ENCODE measurements at places on chromosomes 1 and 21. TPM values are rescaled to one million over a fixed set of nuclear protein-coding genes. Genes with fewer than 3 reads are reported as not detected.

GRCh38 chr1:37040773-37041172 is 6.5 kb upstream of the GRIK3 start:
- H3K36me3 ChIP-seq, result peaks cover 2% of the 10 kb centered on the region
- H3K4me1 ChIP-seq, result peaks cover 4% of the 10 kb centered on the region
- H3K27me3 ChIP-seq, result peaks cover 51% of the 10 kb centered on the region

- no peaks in the 10 kb centered on the region for H3K36me3 ChIP-seq
- no peak for DNase-seq
- H3K4me3 ChIP-seq, result peak overlapping the region; percentile 42
- peaks cover 39% of the 10 kb centered on the region for H3K4me1 ChIP-seq
Observed at GRCh38 chr1:107900090-107900945, 64.7 kb downstream of the VAV3 start.

- H3K4me1 ChIP-seq, result no peaks in the 10 kb centered on the region
- peaks cover 6% of the 10 kb centered on the region for H3K27me3 ChIP-seq
- no peak overlapping the region for H3K27ac ChIP-seq
- DNase-seq, result no peak
- no peaks in the 10 kb centered on the region for H3K36me3 ChIP-seq
- H3K4me3 ChIP-seq, result no peak overlapping the region
Observed at GRCh38 chr1:184424945-184425344, 38.1 kb downstream of the C1orf21 start.

DNA sequence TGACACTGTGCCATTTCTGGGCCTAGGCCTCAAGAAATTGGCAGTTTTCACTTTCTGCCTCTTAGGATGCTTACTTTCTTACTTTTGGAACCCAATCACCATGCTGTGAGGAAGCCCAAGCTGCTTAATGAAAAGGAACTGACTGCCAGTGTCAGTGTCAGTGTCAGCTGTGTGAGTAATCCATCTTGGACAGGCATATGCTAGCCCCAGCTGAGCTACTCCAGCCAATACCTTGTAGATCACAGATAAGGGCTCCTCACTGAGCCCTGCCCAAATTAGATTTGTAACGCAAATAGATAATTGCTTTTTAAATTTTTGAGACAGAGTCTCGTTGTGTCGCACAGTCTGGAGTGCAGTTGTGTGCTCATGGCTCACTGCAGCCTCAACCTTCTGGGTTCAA is 59.6 kb downstream of the SELENOF start:
- H3K36me3 ChIP-seq, result no peaks in the 10 kb centered on the region
- no peak overlapping the region for H3K4me3 ChIP-seq
- H3K4me1 ChIP-seq, result no peaks in the 10 kb centered on the region

- peak overlapping the region; percentile 89 for H3K27ac ChIP-seq
- peak overlapping the region; percentile 89 for H3K4me3 ChIP-seq
- peak; percentile 66 for DNase-seq
Observed at GRCh38 chr1:192809307-192810252, 741 bp downstream of the RGS2 start.

DNA sequence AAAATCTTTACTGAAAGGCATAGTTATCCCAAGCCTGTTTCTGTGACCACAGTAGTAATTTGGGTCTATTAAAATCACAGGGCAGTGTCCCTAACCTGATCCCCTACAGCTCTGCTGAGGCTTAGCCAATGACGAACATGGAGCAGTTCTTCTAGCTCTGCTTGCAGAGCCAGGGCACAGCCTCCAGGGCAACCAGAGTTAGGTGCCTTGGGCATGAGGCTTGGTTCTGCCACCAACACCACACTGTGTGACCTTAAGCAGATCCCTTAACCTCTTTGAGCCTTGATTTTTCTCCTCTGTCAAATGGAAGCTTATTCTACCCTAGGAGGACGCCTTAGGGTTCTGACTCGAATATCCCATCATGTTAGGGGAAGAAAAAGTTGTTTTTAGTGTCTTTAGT is 86.7 kb upstream of the TLR5 start:
- H3K27me3 ChIP-seq, result peaks cover 5% of the 10 kb centered on the region
- peak overlapping the region; percentile 65 for H3K4me3 ChIP-seq
- peak overlapping the region; percentile 62 for H3K27ac ChIP-seq
- H3K36me3 ChIP-seq, result no peaks in the 10 kb centered on the region

DNA sequence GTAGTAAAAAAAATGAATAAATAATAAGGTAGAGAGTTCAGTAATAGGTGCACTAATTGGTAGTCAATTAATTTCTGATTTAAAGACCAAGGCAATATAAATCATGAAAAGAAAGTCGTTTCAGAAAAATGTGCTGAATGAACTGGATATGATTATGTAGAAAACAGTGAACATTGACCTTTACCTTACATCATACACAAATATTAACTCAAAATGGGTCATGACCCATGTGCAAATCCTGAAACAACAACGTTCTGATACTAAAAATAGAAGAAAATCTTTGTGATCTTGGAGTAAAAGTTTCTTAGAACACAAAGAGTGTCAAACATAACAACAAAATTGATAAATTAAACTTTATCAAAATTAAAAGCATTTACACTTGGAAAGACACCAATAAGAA is 39.1 kb downstream of the COL11A1 start:
- no peaks in the 10 kb centered on the region for H3K4me1 ChIP-seq
- H3K27me3 ChIP-seq, result no peaks in the 10 kb centered on the region
- DNase-seq, result no peak
- no peak overlapping the region for H3K27ac ChIP-seq
- no peak overlapping the region for H3K4me3 ChIP-seq

DNA sequence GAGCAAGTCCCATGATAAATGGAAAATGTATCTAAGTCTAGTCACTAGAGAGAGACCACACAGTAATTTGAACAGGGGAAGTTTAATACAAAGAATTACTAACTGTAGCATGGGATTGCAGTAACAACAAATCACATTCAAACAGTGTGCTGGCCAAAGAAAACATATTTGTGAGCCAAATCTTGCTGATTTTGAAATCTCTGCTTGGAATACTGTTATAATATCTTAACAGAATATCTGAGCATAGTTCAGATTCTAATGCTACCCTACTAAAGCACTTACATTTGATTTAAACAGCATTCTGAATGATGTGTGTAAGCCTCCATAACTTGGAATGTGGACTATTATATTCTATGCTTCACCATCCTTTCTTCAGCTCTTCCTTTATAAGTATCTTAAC is 270.0 kb upstream of the BRINP3 start:
- H3K4me1 ChIP-seq, result no peaks in the 10 kb centered on the region
- no peaks in the 10 kb centered on the region for H3K27me3 ChIP-seq
- DNase-seq, result no peak
- H3K36me3 ChIP-seq, result no peaks in the 10 kb centered on the region

GRCh38 chr1:85276978-85277639 is 677 bp upstream of the BCL10 start:
- peak overlapping the region; percentile 61 for H3K27ac ChIP-seq
- peaks cover 12% of the 10 kb centered on the region for H3K27me3 ChIP-seq
- no peak for DNase-seq
- peaks cover 55% of the 10 kb centered on the region for H3K4me1 ChIP-seq
- peaks cover 14% of the 10 kb centered on the region for H3K36me3 ChIP-seq
- peak overlapping the region; percentile 88 for H3K4me3 ChIP-seq

DNA sequence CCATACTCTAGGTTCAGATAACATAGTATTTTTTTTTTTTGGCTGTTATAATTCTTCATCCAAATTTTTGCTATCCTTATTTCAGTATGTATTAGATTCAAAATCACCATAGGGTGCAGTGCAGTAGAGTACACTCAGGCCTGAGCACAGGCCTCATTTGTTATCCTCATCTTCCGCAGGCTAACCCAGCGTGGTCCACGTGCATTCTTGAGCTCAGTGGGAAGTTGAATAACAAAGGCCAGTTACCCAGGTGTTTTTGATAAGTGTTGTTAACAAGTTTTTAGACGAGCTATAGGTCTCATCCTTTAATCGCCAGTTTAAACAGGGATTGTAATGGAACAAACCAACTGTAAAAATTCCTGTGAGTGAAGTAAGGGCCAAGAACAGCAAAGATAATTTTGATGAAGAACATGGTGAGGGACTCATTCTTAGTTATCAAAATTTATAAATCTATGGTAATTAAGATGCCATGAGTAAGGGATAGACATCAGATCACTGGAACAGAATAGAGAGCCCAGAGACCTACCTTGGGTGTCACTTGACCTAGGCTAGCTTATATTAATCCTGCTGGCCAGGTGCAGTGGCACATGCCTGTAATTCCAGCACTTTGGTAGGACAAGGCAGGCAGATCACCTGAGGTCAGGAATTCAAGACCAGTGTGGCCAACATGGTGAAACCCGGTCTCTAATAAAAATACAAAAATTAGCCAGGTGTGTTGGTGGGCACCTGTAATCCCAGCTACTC is 22.0 kb downstream of the FLVCR1 start:
- H3K27ac ChIP-seq, result no peak overlapping the region
- no peaks in the 10 kb centered on the region for H3K4me1 ChIP-seq
- peaks cover 6% of the 10 kb centered on the region for H3K36me3 ChIP-seq
- DNase-seq, result no peak
- no peaks in the 10 kb centered on the region for H3K27me3 ChIP-seq

DNA sequence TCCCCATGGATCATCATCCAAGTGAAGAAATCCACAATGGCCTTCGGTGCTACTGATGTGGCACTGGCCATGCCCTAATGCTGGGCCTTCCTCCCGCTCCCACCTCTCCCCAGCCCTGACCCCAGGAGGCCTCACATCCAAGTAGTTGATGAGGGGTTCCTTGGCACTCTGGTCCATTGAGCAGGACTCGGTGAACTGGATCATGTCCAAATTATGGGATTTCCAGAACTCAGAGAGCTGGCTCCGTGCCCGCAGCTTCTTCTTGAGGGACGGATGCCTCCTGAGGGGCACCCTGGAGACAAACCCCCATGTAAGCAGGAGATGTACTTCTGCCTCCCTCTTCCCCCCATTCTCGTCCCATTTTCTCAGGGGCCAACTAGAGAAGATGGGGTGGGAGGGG is 929 bp downstream of the CTSE start:
- no peak overlapping the region for H3K4me3 ChIP-seq
- no peak overlapping the region for H3K27ac ChIP-seq
- no peaks in the 10 kb centered on the region for H3K36me3 ChIP-seq
- peaks cover 29% of the 10 kb centered on the region for H3K27me3 ChIP-seq
- DNase-seq, result no peak

DNA sequence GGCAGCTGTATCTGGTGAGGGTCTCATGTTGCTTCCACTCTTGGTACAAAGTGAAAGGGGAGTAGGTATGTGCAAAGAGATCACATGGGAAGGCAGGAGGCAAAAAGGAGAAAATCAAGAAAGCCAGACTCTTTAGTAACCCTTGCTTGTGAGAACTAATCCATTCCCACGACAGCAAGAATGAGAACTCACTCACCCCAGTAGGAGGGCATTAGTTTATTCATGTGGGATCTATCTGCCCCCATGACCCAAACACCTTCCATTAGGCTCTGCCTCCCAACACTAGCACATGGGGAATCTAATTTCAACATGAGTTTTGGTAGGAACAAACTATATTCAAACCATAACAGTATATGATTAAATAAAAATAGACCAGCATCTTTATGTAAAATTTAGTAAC is 57.6 kb downstream of the ZNHIT6 start:
- H3K36me3 ChIP-seq, result peaks cover 48% of the 10 kb centered on the region
- H3K4me3 ChIP-seq, result no peak overlapping the region

GRCh38 chr21:27388825-27389224 is 421.9 kb upstream of the ADAMTS5 start:
- DNase-seq, result no peak
- no peaks in the 10 kb centered on the region for H3K4me1 ChIP-seq
- no peaks in the 10 kb centered on the region for H3K36me3 ChIP-seq
- H3K27ac ChIP-seq, result no peak overlapping the region
- no peaks in the 10 kb centered on the region for H3K27me3 ChIP-seq

GRCh38 chr1:19309123-19309813 is 2.7 kb downstream of the AKR7A2 start:
- no peak for DNase-seq
- peaks cover 9% of the 10 kb centered on the region for H3K36me3 ChIP-seq
- no peak overlapping the region for H3K4me3 ChIP-seq
- peaks cover 32% of the 10 kb centered on the region for H3K4me1 ChIP-seq
- no peaks in the 10 kb centered on the region for H3K27me3 ChIP-seq

DNA sequence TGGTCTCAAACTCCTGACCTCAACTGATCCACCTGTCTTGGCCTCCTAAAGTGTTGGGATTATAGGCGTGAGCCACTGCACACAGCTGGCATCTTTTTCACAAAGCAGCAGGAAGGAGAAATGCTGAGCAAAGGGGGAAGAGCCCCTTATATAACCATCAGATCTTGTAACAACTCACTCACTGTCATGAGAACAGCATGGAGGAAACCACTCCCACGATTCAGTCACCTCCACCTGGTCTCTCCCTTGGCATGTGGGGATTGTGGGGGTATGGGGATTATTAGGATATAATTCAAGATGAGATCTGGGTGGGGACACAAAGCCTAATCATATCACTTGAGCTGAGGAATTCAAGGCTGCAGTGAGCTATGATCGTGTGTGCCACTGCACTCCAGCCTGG is 3.0 kb upstream of the MFSD2A start:
- no peak overlapping the region for H3K4me3 ChIP-seq
- peaks cover 26% of the 10 kb centered on the region for H3K4me1 ChIP-seq
- no peaks in the 10 kb centered on the region for H3K36me3 ChIP-seq
- no peak overlapping the region for H3K27ac ChIP-seq

DNA sequence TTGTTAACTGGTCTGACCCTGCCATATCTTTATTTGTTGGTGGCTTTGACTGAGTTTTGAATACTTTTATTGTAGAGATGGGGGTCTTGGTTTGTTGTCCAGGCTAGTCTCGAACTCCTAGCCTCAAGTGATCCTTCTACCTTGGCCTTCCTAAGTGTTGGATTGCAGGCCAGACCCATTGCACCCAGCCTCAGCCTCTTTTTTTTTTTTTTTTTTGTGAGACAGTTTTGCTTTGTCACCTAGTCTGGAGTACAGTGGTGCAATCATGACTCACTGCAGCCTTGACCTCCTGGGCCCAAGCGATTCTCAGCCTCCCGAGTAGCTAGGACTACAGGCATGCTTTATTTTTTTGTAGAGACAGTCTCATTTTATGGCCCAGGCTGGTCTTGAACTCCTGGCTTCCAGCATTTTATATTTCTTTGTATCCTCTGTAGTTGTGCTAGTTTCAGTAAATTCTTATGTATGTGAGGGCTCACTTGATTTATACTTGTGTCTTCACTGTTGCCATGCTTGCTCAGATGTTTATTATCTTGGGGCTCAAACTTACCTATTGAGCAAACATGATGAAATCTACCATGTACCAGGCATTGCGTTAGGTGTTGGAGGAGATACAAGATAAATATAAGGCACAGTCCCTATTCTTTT is 24.1 kb downstream of the THRAP3 start:
- peaks cover 4% of the 10 kb centered on the region for H3K36me3 ChIP-seq
- H3K4me1 ChIP-seq, result peaks cover 63% of the 10 kb centered on the region
- DNase-seq, result no peak
- H3K27ac ChIP-seq, result peak overlapping the region; percentile 86

GRCh38 chr1:97668945-97669344 is 251.9 kb downstream of the DPYD start:
- H3K27ac ChIP-seq, result no peak overlapping the region
- H3K4me1 ChIP-seq, result no peaks in the 10 kb centered on the region
- H3K27me3 ChIP-seq, result no peaks in the 10 kb centered on the region
- H3K36me3 ChIP-seq, result no peaks in the 10 kb centered on the region
- no peak for DNase-seq

GRCh38 chr21:16912075-16912474 is 600.8 kb upstream of the CXADR start:
- peaks cover 2% of the 10 kb centered on the region for H3K36me3 ChIP-seq
- H3K4me1 ChIP-seq, result no peaks in the 10 kb centered on the region
- H3K27me3 ChIP-seq, result no peaks in the 10 kb centered on the region
- no peak overlapping the region for H3K27ac ChIP-seq
- no peak overlapping the region for H3K4me3 ChIP-seq

Gene PKP1
- total RNA-seq, result not detected

Gene CHD5
- 0.31 TPM for total RNA-seq

Gene DMAP1
- 46.6 TPM for total RNA-seq

Gene SYTL1
- total RNA-seq, result 89.9 TPM

Gene C1QTNF12
- 14.2 TPM for total RNA-seq

Gene RUNX3
- total RNA-seq, result 254 TPM

Gene DEPDC1
- 23.7 TPM for total RNA-seq

Gene REN
- total RNA-seq, result not detected

Gene CBR3
- total RNA-seq, result 13.0 TPM
